ENCODE measurements at places on chromosomes 5 and 9.

GRCh38 chr9:134498814-134499166 lies 142.8 kb upstream of the COL5A1 start:
- no peak for DNase-seq

- DNase-seq: no peak
Measured at GRCh38 chr9:122133263-122133983, 26.2 kb downstream of the NDUFA8 start.

- DNase-seq: no peak
Measured at GRCh38 chr5:159471904-159472303, 141.6 kb upstream of the IL12B start.

DNA sequence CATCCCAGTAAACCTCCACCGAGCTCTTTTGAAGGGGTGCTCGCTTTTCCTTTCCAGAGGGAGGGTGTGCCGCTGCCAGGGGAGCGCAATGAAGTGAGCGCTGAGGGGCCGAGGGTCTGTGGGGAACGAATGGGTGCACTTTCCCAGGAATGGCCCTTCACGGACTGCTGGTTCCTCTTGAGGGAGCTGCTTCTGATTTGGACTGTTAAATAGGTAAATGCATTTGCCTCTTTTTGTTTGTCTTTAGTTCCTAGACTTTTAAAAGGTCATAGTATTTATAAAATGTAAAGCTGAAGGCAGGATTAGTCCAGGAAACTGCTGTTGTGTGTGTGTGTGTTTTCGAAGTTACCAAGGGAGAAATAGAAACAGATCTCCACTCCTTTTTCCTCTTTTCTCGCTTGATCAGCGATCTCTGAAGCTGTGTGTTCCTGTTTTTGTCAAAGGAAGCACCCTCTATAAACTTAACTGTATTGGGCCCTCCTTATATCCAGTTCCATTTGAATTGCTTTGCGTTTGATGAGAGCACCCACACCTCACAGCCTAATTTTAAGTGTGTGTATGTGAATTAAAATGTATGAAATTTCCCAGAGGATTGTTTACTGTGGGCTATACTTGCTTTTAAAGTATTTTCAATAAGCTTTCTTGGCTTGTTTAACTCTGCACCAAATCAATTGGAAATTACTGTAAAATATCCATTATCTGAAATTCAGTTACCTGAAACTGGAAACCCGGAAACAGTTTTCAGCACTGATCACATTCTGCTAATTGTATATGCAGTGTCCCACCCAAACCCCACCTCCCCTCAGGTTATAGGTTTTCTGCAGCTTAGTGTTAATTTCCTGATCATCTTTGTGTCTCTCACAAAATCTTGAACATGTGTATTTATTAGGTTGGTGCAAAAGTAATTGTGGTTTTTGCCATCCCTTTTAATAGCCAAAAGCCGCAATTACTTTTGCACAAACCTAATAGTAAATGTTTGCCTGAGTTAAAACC lies 966 bp downstream of the SNX2 start:
- DNase-seq: no peak

DNA sequence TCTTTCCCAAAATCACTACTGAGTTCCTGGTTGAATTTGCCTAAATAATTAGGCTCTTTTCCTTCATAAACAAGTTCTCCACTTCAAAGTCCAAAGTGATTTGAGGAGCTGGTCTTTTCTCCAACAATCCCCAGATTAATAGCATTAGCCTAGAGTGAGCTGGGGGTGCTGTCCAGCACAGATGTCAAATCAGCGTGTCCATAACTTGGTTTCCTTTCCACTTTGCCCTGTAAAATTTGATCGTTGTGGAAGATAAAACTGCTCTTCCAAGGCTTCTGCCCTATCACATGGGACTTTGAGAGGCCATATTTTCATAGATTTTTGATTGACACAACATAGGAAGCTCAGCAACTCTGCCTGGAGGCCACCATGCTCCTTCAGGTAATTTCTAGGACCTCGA lies 134.7 kb upstream of the RORB start:
- no peak for DNase-seq

DNA sequence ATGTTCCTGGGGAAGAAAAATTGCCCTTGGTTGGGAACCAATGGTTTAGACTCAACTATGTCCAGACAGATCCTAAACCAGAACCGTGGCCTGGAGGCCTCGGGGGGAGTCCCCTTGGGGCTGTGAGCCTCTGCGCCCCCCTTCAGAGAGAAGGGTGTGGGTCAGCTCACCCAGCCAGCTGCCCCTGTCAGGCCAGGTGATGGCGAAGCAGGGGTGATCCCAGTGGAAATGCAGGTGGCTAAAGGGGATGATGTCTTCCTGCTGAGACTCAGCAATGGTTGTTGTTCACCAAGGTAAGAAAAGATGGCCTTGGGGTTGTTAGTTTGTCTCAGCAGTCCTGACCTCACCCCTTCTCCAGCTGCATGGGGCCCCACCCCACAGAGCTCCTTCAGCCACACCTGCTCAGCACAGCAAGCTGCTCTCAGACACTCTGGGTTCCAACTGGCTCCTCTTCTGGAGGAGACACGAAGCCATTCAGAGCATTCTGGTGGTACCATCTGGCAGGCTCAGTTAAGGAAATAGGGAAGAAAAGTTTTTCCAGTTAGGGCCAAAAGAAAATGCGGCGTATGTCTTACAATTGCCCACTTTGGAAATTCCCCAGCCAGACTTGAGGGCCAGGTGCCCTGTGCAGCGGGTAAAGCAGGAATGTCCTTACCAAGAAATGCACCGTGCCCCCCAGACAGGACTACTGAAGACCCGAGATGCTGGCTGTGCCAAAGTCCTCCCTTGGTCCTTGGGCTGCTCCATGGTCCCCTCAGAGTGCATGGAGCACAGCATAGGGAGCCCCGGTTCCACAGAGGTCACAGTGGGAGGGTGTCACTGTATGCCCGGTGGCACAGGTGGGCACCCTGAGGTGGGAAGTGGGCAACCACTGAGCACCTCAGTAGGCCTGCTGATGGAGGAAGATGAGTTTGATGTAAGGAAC lies 90.2 kb downstream of the NSUN2 start:
- DNase-seq: no peak

DNA sequence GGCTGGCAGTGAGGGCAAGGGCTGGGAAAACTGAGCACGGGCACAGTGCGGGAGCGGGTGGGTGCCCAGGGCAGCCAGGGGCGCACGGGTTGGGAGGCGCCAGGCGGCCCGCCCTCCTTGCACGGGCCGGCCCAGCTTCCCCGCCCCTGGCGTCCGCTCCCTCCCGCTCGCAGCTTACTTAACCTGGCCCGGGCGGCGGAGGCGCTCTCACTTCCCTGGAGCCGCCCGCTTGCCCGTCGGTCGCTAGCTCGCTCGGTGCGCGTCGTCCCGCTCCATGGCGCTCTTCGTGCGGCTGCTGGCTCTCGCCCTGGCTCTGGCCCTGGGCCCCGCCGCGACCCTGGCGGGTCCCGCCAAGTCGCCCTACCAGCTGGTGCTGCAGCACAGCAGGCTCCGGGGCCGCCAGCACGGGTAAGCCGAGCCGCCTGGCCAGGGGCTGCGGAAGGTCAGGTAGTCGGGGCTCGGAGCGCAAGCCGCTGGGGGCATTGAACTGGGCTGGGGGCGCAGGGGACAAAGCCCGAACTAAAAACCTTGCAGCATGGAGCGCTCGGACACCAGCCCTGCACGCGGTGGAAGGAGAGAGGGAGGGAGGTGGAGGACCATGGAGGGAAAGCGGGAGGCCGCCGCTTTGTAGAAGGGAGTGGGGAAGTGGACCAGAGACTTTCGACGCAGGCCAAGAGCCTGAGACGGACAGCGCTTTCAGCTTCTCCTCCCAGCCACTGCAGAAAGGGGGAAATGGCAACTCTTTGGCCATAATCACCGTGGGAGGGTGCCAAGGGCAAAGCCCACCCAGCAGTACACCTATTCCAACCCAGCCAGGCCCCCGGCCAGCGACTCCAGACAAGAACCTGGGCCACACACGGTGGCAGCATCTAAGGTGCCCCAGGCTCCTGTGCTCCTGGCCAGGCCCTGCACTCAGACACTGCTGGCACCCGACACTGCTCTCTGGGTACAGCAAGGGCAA lies at the start of gene TGFBI:
Gene TGFBI, plus strand, starts transcription at position 207 of the 961 bp plus-strand sequence. Its CDS starts 68 bp downstream, at position 275.
- DNase-seq: no peak

- no peak for DNase-seq
Measured at GRCh38 chr5:141753971-141754713, 72.1 kb upstream of the ARAP3 start.

- DNase-seq: no peak
Measured at GRCh38 chr9:134723491-134724190, 82.0 kb downstream of the COL5A1 start.

Measured in stimulated activated CD4-positive, alpha-beta T cell treated with anti-CD3 and anti-CD28 coated beads, Interleukin-4, amount 100 ng/mL, for 24 hours (primary cell).